ENCODE measurements at places on chromosomes 7 and 10. TPM values are rescaled to one million over a fixed set of nuclear protein-coding genes. Genes with fewer than 3 reads are reported as not detected.

DNA sequence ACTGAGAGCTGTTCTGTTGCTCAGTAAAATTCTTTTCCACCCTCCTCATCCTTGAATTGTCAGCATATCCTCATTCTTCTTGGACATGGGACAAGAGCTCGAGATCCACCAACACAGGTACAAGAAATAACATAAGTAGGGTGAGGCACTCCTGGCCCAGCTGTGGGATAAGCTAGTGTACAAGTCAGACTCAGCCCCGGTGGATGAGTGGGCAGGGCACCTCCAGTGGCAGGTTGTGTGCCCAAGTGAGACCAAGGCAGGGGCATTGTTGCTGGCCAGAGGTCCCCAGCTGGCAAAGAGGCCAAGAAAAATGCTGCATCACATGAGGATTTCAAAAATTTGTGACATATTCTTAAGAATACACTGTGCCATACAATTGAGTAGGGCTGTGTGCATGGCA is 402.0 kb upstream of the ZWINT start:
- no peak for DNase-seq

DNA sequence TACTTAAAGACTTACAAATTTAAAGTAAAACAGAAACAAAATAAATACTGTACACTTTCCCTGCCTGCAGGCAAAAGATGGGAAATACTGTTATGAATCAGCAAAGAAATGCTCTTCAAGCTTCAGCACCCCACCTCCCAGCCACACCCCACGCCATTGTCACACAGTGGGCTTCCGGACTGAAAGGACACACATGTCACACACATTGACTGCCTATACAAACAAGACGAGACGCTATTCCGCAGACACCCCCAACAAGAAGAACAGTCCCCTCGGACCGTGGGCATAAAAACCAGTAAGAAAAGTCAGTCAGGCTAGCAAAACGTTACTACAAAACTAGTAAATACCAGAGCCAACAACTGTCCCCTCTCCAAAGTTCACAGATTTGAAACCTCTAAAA is 22.2 kb upstream of the PARP12 start:
- no peak for DNase-seq

RGS10 gene
- total RNA-seq = 21.7 TPM

DNA sequence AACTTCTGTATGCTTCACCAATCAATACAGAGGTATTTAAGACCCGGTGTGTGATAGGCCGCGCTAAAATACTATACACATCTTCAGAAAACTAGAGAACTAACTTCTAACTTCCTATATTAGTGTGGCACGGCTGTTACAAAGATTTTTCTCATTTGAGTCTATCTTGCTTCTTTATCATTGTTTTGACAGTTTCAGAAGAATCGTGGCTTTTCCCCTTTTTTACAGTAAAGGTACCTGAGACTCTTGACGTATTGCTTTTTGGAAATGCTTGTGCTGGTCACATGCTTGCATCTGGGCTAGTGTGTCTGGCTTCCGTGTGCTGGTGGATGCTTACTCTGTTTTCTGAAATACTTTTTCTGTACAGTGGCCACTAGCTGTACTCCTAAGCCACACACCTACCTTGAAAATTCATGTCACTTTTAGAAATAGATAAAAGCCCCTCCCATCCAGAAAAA is 12.7 kb downstream of the IKZF1 start:
- DNase-seq = no peak

DNA sequence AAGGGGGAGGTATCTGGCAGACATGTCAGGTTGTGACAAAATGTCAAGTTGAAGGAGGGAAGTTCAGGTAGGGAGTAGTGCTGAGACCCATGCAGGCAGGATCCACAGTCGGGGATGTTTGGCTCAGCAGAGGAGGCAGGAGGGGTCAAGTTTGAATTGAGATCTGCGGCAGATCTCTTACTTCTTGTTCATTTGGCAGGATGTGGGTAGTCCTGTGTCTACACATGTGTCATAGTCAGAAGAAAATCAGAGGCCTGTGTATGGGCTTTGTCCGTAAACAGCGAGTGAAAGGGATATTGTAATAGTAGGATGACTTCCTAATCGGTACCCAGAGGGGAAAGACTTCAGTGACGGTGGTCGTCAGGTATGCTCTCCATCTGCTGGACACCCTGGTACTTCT is 203.8 kb upstream of the MTPN start:
- DNase-seq = no peak

WIPF3 gene
- not detected for total RNA-seq

GRID2IP gene
- total RNA-seq = not detected

DNA sequence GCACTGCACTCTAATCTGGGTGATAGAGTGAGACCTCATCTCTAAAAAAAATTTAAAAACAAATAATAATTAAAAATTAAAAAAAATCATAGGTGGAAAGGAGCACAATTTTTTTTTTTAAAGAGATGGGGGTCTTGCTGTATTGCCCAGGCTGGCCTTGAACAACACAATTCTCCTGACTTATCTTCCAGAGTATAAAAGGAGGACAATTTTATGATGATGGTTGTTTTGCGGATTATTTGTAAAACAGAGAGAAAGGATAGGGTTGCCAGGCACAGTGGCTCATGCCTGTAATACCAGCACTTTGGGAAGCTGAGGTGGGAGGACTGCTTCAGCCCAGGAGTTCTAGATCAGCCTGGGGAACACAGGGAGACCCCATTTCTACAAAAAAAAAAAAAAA is 5.0 kb downstream of the ACTR1A start:
- no peak for DNase-seq

SPDYE6 gene
- not detected for total RNA-seq
